Stimulated activated CD8-positive, alpha-beta memory T cell treated with anti-CD3 and anti-CD28 coated beads, Interleukin-7, amount 100 ng/mL, for 1 hour (primary cell): ENCODE measurements at places on chromosomes 16 and 17.

GRCh38 chr17:43530288-43531081 lies 15.7 kb downstream of the ETV4 start:
- DNase-seq: no peak

GRCh38 chr17:29930409-29931010 lies 482 bp upstream of the SSH2 start:
- no peak for DNase-seq

DNA sequence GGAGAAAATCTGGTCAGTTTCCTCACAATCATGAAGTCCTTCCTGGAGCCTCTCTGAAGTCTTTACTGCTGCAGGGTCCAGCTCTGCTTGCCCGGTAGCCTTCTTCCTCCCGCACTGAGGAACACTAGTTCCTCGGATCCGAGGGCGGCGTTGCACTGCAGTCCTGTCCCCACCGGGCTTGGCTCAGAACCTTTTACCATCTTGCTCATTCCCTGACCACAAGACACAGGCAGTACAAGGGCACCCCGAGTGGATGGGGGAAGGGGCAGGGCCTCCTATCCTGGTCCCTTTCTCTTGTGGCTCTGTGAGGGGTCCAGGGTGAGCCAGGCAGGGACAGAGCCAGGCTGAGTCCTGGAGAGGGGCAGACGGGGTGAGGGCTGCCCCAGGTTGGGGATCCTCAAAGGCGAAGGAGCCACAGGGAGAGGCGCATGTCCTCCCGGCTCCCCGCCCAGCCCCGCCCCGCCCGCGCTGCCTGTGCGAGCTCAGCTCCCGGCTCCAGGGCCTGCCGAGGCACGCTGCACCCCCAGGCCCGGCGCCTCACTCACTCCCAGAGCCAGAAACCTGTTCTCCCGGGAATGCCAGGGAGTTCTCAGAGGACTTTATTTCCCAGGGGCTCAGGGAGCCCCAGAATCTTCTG lies 1.5 kb downstream of the FOXN1 start:
- DNase-seq: no peak

GRCh38 chr16:426115-426905 lies 861 bp downstream of the RAB11FIP3 start:
- DNase-seq: no peak

DNA sequence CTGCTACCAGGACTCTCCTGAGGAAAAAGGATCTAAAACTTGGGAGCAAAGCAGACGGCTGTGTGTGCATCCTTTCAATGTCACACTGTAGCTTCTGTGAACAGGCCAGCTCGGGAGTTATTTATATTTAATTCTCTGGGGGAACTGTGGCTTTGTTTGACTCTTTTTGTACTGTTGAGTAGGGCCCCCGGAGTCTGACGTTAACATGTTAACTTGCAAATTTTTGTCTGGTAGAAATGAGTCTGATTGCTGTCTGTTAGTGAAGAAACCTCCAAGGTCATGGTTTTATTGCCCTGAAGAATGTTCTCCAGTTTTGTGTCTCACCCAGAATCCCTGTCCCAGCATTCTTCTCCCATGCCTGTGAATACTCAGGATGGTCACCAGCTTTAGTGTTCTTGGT lies 14.2 kb upstream of the KCNG4 start:
- DNase-seq: no peak

GRCh38 chr17:74527756-74528155 lies 3.5 kb downstream of the CD300LB start:
- no peak for DNase-seq

- DNase-seq: no peak
Measured at GRCh38 chr17:63439687-63440086, 6.4 kb downstream of the CYB561 start.

DNA sequence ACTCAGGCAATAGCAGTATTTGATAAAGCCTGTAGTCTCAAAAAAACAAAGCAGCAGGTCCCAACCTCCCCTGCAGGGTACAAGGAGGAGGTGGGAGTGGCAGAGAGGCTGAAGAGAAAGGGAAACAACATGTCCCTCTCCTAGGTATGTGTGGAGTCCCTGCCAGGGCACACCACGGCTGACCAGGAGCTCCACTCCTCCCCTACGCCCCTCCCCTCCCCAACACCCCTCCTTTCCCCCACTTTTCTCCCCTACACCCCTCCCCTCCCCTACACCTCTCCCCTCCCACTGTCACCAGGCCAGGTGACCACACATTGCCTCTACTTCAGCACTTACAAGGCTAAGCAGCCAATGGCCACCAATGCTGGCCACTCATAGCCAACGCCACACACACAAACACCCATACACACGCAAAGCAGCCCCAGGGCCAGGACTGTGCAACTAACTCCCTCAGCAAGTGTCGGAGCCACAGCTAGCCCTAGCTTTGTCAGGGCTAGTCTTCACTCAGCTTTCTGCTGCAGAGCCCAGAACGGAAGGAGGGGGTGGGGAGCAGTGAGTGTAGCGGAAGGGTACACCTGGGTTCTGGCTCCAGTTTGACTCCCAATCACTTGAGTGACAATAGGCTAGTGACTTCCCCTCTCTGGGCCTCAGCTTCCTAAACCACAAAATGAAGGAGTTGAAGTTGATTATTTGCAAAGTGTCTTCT lies 8.2 kb downstream of the CAVIN1 start:
- DNase-seq: no peak

DNA sequence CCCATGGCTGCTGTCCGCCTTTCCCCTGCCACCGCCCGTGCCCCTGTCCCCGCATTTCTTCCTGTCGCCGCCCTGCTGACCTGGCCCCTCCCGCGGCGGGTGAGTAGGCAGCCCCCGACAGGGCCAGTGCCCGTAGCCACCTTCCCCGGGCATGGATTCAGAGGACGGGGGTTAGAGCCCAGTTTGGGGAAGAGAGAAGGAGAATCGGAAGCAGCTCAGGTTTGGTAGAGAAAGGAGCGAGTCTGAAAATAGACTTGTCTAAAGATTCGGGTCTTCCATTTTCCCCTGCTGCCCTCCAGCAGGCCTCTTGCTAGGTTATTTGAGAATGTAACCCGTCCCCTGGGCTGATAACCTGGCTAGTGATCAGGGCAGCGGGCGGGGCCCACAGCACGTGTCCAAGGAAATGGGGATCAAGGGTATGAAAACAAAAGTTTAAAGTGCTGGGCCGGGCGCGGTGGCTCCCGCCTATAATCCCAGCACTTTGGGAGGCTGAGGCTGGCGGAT lies 7.9 kb upstream of the CLDN9 start:
- DNase-seq: no peak

DNA sequence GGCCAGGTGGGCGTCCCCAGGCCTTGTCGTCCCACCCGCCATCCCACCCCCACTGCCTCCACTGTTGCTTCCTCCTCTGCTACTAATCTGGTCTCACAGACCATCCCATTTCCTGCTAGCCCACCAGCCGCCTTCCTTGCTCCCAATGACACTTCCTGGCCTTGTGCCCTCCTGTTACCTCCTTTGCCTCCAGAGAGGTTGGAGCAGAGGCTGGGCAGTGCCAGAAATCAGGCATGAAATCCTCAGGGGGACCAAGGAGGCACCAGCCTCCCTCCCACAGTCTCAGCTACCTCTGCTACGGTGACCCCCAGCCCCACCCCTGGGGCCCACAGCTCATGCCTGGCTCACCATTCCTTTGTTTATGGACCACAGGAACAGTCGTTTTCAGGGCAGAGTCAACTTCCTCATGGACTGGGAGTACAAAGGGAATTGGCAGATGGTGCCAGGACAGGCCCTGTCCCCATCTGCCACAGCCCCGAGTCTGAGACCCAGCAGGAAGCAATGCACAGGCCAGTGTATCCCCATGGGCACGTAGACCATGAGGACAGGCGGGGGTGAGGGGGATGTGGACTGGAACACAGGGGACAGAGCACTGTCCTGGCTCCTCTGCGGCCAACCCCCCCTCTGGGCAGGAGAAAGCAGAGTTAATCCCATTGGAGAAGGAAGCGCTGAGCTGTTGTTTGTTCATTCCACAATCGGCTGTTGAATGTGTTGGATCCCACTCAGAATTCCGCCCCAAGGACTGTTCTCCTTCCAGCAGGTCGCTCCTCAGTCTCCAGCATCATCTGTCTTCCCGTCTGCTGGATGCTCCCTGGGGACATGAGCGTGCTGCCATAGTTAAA lies 2.2 kb upstream of the CDH5 start:
- no peak for DNase-seq

DNA sequence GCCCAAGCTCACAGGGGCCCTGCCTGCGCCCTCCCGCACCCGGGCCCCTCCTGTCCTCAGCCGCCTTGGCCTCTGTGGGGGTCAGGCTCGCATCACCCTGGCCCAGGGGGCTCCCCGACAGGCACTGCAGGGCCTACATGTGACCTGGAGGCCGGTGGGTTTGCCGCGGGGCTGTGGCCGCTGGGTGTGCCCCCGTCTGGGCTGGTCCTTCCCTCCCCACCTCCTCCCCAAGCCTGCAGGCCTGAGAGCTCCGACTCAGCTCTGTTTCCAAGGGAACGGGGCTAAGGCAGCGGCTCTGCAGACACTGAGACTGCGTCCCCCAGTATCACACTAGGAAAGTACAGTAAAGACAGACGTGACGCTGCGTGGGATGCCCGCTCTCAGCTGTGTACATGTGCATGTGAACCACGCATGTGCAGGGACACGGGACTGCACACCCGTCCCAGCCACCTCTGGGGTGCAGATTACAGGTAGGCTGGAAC lies 16.5 kb upstream of the WDR45B start:
- DNase-seq: no peak

GRCh38 chr16:30040221-30040620 lies 9.2 kb upstream of the TLCD3B start:
- no peak for DNase-seq

DNA sequence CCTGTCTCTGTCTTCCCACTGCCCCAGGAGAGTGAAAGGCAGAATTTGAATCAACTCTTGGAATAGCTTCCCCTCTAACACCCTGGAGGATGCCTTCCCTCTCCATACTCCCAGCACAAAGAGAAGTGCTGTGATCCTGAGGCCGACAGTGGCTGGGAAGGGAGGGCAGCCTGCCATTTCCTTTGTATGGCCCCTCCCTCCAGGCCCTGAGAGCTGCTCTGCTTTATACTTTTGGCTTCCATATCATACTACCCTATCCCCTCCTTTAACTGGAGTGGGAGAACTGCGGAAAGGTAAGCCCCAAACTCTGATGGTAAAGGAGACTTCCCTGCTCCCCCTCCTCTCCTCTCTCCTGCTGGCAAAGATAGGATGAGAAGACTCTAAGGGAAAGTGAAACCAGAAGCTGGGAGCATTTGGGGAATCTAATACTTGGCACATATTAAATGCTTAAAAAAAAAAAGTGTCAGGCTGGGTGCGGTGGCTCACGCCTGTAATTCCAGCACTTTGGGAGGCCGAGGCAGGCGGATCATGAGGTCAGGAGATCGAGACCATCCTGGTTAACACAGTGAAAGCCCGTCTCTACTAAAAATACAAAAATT lies 4.1 kb upstream of the MED24 start:
- no peak for DNase-seq

GRCh38 chr16:80924372-80924978 lies 82.2 kb downstream of the CMC2 start:
- DNase-seq: no peak

- no peak for DNase-seq
Measured at GRCh38 chr16:85361441-85362118, 249.3 kb upstream of the CIBAR2 start.

- DNase-seq: no peak
Measured at GRCh38 chr17:14693382-14693781, 392.5 kb downstream of the HS3ST3B1 start.

DNA sequence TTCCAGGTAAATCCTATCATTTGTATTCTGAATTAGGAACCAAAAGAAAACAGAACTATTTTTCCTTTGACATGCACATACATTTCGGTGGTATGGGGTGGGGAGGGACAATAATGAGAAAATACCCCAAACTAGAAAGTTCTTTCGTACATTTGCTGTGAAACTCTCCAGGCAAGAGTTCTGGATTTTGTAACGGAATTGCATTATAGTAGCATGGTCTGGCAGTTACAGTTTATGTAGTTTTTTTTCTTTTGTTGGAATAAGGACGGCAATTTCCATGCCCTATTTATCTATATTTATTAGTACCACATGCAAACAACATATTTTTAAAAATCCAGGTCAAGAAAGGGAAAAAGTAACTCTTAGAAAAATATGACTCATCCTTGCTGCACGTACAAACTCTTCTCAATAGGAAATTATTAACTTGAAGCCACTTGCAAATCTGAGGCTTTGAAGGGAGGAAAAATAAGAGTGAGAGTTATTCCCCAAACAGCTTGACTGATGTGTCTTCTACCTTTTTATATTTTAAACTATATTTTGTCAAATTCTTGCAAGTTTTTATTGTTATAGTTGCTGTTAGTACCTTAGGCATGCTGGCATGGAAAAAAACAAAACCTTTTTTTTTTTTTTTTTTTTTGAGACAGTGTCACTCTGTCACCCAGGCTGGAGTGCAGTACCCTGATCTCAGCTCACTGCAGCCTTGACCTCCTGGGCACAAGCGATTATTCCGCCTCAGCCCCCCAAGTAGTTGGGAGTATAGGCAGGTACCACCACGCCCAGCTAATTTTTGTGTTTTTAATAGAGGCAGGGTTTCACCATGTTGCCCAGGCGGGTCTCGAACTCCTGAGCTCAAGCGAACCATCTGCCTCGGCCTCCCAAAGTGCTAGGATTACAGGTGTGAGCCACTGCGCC lies 69.3 kb downstream of the WWP2 start:
- no peak for DNase-seq

DNA sequence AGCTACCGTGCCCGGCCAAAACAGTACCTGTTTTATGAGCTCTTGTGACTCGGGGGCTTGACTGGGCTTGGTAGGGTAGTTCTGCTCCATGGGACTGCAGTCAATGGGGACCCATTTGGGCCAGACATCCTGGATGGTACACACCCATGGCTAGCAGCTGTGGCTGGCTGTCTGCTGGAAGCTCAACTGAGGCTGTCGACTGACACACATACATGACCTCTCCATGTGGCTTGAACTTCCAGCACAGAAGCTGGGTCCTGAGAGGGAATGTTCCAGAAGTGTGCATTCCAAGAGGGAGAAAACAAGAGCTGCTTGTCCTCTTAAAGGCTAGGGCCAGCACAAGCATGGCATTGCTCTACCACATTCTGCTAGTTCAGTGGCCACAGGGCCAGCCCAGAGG lies 14.9 kb upstream of the NKD1 start:
- DNase-seq: no peak

DNA sequence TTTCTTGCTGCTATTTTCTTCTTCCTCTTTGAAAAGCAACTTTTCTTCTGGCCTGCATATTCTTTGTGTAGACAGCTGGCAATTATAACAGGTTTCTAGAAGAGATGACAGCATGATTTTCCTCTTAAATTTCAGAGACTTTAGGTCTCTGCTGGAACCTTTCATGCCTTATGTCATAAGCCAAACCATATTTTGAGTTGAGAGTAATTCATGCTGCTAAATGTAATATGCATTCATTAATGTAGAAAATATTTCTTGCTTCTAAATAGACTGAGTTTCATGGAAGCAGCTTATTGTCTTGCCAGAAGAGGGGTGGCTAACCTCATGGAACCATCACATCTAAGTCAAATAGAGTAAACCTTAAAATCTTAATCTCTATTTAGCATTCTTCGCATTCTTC lies 25.9 kb upstream of the ABCA9 start:
- no peak for DNase-seq

DNA sequence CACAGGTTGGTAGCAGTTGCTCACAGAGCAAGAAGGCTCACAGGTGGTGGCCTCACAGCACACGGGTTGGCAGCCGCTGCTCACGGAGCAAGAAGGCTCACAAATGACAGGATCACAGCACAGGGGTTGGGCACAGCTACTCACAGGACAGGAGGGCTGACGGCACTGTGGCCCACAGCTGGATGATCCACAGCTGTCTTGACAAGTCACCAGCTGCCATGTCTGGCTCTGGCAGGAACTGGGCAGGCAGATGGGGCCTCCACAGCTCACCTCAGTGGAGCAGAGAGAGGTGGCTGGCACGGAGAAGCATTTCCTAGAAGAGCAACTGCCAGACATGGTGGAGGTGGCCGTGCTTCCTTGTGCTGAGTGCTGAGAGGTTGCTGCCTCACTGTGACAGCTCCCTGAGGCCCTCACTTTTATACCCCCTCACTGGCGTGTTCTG lies at the start of gene KRTAP16-1:
Gene KRTAP16-1 (minus strand): TSS at position 392 of the 442 bp plus-strand sequence. CDS start 56 bp downstream, at position 336.
- peak; percentile 29 for DNase-seq
